Pons (tissue), 1 donor: ENCODE measurements at places on chromosomes 5 and 9.
A peak's percentile ranks its signal among the peaks of the same experiment; 100 is the strongest.

GRCh38 chr5:60196385-60197113 is 303.0 kb upstream of the PDE4D start:
- no peak for DNase-seq

- DNase-seq = no peak
Observed at GRCh38 chr5:72133212-72133990, 26.1 kb downstream of the MAP1B start.

DNA sequence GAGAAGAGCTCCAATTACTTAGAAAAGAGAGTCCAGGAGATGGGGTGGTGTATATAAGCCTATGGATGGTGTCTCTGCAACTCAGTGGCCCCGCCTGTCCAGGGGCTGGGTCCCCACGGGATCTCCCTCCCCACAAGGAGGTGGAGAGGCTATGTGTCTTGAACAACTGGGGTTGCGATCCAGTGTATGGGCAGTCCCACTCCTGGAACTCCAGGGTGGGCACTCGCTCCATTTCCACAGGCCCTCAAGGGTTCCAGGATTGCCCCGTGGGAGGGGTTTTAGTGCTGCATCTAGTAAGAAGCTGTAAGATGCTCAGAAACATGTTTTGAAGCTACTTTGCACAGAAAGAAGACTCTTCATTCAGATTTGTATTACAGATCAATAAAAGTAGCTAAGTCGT is 558 bp upstream of the SMAD5 start:
- DNase-seq = no peak

- DNase-seq = peak; percentile 28
Observed at GRCh38 chr9:103037508-103038477, 42.7 kb downstream of the CYLC2 start.

GRCh38 chr5:168482361-168482760 is 3.9 kb upstream of the RARS1 start:
- DNase-seq = no peak

DNA sequence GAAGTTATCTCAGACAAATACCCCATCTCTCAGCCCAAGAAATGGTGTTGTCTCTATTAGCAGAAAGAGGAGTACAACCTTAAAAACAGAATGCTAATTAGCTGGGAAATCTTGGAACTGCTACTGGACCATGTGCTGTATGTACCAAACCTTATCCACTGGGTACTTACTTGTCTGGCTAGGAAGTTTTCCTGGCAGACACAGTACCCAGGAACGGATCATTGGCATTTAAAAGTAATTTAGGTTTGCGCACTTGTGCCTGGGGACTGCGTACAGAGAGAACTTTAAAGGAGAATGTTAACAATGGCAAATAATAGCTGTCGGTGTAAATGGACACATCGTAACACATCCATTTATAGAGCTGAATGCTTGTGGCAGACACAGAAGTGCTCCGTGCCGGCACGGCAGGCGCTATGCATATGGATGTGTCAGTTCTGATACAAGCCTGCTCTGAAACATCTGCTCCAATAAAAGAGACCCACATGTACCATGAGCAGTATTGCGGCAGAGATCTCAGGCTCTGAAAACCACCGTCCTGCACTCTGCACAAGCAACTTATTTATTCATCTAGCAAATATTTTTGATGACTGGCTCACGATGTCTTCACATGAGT is 290.6 kb upstream of the PANK3 start:
- no peak for DNase-seq

GRCh38 chr5:140633021-140633471 is at the start of gene CD14:
CD14 (minus strand) TSS chr5:140633175; CDS start chr5:140633071, 104 bp downstream.
- peak; percentile 48 for DNase-seq

- DNase-seq = no peak
Observed at GRCh38 chr5:103031607-103032006, 88.3 kb downstream of the GIN1 start.

DNA sequence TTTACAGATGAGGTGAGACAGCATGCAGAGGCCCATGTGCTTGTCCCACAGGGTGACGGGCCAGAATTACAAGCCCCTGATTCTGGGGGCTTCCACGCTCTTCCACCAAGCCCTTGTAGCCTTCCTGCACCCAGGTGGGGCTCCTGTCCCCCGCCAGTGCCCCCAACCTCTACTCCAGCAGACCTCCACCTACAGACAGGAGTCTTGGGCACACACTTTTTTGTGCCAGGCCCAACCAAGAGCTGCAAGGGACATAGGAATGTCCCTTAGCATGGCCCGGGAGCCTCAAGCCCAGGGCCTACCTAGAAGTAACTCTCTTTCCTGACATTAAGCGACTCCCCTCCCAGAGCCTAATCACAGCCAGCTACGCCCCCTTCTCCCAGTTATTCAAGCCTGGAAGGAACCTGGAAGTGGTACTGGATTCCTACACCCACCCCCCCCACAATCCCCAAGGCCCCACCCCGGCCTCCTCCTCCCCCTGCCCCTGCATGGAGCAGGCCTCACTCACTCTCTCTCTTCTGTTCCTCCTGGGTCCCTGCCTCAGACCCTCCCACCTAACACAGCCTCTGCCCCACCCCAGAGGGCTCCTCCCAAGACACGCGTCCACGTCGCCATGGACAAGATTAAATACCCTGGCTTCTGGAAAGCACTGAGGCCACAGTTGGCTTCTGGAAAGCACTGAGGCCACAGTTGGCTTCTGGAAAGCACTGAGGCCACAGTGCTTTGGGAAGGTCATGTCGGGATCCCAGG is 30.5 kb downstream of the ADAMTS2 start:
- no peak for DNase-seq

- peak; percentile 68 for DNase-seq
Observed at GRCh38 chr9:125632321-125633115, 74.5 kb downstream of the MAPKAP1 start.

GRCh38 chr9:27382975-27383374 is 86.0 kb upstream of the EQTN start:
- no peak for DNase-seq

DNA sequence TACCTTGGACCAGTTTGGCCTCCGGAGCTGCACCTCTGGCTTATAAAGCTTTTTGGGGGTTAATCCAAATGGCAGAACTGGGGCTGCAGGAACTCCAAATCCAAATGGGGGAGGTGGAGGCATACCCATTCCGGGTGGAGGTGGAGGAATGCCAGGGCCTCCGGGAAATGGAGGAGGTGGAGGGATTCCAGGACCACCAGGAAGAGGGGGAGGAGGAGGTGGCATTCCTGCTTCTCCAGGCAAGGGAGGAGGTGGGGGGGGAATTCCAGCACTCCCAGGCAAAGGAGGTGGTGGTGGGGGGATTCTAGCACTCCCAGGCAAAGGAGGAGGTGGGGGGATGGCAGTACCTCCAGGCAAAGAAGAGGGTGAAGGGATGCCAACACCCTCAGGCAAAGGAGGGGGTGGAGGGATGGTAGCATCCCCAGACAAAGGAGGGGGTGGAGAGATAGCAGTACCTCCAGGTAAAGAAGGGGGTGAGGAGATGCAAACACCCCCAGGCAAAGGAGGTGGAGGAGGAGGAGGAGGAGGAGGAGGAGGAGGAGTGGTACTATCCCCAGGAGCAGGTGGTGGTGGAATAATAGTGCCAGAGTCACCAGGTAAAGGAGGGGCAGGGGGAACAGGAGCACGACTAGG is 45.2 kb downstream of the DIAPH1 start:
- no peak for DNase-seq

GRCh38 chr9:20220286-20220685 is 402.0 kb downstream of the MLLT3 start:
- no peak for DNase-seq

GRCh38 chr9:3308609-3309008 is 217.2 kb downstream of the RFX3 start:
- no peak for DNase-seq

DNA sequence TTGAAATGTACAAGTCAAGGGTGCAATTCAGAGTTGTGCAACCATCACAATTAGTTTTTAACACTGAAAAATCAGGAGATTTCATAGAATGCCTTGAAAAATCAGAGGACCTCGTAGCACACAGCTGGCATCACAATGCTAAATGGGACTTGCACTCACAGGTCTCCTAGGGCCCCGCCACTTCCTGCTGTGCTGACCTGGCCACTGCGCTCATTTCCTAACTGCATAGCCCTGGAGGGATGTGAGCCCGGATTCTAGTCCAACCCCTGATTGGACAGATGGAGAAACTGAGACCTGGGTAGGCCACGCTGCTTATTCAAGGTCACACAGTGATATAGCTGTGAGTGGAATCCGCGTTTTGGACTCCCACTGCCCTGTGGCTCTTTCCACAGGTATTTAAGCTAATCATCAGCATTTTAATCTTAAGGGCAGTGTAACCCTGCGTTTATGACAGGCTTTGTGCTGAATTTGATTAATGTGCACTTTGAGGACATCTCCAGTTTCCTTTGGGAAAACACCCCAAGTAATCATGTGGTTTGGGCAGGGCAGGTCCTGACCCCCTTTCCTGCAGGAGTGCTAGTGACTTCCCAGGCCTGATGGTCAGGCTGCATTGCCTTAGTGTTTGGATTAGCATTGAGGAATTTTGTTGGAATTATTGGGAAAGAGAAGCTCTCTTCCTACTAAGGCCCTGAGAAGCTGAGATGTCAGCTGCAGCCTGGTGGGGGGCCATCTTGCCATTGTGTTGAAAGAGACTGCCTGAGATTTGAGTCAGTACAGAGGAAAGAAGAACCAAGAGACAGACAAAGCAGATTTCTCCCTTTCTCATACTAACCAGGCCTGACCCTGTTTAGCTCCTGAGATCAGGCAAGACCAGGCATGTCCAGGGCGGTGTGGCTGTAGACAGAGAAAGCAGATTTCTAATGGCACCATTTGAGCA is 36.2 kb downstream of the STC2 start:
- no peak for DNase-seq

DNA sequence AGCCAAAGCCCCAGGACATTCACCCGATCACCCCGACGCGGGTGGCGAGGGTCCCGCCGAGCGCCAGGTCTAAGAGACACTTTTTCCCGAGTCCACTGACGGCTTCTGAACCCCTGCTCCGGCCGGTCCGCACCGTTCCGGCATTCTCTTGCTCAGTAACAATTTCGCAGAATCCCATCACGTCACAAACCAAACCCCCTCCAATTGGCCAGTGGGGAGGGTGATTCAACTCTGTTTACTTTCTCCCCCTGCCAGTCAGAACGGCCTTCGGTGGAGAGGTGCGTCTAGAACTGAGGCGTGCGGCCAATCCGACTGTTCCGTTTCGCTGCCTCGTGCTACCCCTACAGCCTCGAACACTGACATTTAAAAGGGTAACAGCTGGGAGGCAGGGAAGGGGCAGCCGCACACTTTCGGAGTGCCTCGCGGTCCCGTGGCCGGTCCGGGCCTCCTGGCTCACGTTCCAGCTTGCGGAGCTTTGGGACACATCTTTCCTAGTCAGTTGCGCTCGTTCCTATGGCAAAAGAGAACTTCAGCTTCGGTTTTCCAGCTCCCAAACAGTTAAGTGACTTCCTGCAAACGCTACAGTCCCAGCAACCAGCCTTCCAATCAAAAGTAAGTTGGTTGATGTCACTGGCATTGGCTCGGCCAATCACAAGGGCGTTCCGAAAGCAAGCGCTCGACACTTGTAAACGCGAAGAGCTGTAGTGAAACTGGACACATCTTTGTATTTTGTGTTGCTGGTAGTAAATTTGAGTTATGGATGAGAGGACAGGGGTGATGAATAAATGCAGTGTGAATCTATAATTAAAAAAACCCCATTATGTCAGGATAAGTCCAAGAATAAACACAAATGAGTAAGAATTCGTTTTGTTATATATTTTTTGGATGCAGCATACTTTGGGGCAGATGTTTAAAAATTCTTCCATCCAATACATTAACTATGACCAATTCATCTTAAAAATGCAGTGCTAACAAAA is at the start of gene KLF9:
KLF9 (minus strand) TSS at position 859 of the 977 bp plus-strand sequence. CDS start 1,294 bp downstream, outside the sequence.
- DNase-seq = peak; percentile 99

GRCh38 chr5:64649512-64649911 is 40.8 kb upstream of the SHISAL2B start:
- DNase-seq = no peak

DNA sequence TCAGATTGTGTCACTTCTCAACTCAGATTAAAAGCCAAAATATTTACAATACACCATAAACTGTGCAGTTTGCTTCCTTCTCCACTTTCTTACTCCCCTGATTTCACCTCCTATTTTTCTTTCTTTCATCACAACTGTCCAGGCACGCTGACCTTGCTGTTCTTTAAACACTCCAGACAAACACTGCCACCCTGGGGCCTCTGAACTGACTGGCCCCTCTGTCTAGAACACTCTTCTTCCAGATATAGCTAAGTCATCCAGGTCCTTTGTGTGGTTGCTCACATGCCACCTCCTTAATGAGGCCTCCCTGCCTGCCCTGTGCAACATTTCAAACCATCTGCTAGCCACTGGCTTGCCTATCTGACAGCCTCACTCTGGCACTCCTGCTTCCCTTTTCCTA is 46.6 kb downstream of the ATG10 start:
- DNase-seq = peak; percentile 36

GRCh38 chr9:70413464-70413798 is 1.0 kb downstream of the KLF9 start:
- DNase-seq = no peak

GRCh38 chr9:113964495-113965170 is 88.5 kb downstream of the ZNF618 start:
- DNase-seq = no peak

GRCh38 chr5:71893451-71893850 is 174.4 kb downstream of the CARTPT start:
- no peak for DNase-seq

GRCh38 chr9:123695386-123695785 is 234.5 kb downstream of the DENND1A start:
- DNase-seq = no peak

- DNase-seq = no peak
Observed at GRCh38 chr5:154494036-154494435, 16.0 kb upstream of the HAND1 start.

GRCh38 chr5:107266100-107266499 is 404.6 kb downstream of the EFNA5 start:
- no peak for DNase-seq

DNA sequence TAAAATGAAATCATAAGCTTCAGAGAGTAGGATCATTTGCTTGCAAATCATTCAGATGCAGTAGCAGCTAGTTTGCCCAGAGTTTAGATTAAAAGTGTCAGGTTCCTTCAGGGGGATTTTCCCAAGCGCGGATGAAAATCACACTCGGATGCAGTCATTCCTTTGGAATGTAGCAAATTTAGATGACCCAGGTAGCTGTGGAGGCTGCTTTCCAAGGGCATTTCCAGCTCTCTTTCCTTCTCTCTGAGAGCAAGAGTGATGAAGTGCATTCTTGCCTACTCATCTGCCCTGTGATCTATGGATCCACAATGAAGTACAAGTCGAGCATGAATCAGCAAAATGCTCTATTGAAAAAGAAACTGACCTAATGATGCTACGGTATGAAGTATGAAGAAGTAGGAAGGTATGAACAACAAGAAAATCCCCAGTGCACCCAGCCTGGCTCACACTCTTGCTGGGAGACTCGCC is 200.2 kb downstream of the PLK2 start:
- no peak for DNase-seq

DNA sequence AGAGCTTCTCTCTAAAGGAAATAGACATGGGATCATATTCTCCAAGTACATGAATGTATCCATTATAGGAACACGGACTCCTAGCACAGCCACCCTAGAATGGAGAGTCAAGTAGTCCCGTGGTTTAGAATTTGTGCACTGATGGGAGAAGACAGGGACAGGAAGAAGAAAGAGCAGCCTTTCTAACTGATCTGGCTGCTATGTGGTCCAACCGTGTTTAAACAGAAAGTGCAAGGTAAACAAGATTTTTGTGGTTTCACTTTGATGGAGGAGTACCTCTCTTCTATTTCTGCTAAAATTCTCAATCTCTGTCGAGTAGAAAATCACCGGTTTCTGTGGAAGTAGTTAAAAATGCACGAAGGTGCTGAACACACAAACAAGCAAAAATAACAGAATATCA is 171.3 kb downstream of the ST8SIA4 start:
- DNase-seq = peak; percentile 15

GRCh38 chr9:131707733-131708157 is 32.1 kb downstream of the RAPGEF1 start:
- DNase-seq = no peak
